Hypothalamus (tissue), 51 donors: ENCODE measurements at places on chromosomes 1 and 21.

DNA sequence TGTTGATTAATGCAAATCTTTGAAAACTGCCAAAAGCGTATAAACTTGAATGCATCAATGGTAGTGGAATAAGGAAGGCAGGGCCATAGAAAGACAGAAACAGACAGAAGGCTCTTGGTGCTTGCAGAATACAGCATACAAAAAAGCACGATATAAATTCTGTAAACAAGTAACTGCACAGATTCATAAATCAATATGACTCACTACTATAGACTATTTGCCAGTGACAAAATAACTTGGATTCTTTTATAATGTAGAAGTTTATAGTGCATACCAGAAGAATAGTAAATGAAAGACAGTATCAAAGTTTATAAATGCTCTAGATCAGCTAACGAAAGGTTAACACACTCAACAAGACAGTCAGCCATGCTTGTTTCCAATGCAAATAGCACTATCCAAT lies 349.6 kb downstream of the PTBP2 start:
- no peak for DNase-seq

- peak; percentile 38 for DNase-seq
Observed at GRCh38 chr1:68116643-68117235, 66.3 kb upstream of the DIRAS3 start.

DNA sequence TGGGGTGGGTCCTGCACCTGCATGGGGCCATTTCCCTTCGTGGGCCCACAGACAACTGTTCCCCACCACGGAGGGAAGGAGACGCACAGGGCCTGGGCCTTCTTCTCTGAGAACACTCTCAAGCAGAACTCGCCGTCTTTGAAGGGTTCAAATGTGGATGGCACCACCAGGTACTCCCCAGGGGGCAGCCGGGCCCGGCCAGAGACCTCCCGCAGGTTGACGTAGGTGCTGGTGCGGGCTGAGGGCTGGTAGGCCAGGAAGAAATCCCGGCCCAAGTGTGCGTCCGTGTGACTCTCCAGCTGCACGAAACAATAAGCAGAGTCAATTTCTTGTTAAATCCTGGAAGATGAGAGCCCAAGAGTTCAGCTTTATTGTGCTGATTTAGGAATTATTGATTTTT lies 56.4 kb downstream of the CAPN8 start:
- no peak for DNase-seq

GRCh38 chr1:93690921-93691789 lies 9.5 kb upstream of the BCAR3 start:
- DNase-seq = no peak

- no peak for DNase-seq
Observed at GRCh38 chr1:36222481-36223380, 1.5 kb upstream of the THRAP3 start.

DNA sequence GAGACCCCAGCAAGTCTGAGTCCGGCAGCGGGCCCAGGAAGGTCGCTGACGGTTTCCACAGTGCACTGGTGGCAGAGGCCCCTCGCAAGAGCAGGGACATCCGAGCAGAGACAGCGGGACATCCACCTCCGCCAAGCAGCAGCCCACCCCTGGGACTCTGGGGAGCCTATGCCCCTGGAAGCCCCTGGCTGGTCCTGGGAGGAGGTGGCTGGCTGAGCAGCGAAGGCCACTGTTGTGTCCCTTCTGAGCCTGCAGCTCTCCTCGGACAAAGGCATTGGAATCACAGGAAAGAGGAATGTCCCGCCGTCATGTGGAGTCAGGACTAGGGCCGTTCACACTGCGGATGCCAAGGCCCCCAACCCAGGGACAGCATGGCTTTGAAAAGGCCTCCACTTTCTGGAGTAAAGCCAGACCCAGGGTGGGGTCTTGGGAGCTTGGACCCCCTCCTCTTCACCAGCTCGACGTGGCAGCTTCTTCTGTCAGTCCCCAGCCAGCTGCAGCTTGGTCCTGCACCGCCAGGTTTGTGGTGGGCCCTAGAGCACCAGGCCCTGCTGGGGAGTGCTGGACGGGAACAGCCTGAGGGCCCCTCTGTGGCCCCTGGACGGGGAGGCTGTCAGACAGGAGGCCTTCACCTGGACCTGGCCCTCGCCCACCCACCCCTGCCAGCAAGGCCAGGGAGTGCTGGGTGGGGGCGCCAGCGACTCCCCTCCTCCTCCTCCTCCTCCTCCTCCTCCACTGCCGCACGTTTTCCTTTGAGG lies 1.4 kb downstream of the MEGF6 start:
- DNase-seq = no peak

DNA sequence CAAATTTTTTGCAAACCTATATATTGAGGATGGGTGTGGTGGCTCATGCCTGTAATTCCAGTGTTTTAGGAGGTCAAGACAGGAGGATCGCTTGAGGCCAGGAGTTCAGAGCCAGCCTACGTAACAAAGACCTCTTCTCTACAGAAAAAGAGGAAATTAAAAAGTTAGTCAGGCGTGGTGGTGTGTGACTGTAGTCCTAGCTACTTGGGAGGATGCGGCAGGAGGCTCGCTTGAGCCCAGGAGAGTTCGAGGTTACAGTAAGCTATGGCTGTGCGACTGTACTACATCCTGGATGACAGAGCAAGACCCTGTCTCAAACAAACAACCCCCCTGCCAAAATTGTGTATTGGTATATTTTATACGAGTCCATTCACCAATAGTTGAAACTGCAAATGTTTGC lies 589.7 kb downstream of the DPYD start:
- no peak for DNase-seq

DNA sequence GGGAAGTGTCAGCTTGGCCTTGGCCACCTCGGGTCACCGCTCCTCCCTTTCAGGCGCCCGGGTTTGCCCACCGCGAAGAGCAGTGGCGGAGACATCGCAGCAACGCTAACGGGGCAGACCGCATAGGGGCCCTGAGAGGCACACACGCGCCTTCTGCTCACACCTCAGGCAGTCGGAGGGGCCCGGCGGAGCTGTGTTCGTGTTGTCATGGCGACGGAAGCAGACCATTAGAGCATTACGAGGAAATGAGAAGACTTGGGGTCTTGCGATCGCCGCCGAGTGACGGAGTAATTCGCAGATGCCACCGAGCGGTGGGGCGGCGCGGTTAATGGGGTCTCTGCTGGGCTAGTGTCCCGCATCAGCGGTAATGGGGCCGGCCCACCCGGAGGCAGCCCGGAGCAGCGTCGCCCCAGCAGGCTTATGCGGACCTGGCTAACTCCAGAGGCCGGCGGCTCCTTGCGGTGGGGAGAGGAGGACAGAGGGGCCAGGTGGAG lies 144.1 kb downstream of the TNR start:
- no peak for DNase-seq

DNA sequence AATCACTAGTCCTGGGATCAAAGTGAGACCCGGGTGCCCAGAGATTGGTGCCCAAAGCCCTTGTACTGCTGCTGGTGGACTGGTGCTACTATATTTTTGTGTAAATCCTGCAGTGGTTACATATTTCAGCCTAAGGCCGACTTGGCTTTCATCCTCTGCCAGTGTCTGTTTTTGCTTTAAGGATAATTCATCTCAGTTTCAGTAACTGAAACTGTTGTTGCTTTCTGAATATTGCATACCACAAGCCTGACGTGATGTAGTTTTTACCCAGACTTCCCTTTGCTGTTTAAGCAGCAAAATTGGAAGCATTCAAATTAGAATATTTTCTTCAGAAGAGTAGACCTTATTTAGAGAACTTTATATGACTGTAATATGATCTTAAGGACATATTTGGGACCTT lies 341.8 kb downstream of the RYR2 start:
- DNase-seq = no peak

DNA sequence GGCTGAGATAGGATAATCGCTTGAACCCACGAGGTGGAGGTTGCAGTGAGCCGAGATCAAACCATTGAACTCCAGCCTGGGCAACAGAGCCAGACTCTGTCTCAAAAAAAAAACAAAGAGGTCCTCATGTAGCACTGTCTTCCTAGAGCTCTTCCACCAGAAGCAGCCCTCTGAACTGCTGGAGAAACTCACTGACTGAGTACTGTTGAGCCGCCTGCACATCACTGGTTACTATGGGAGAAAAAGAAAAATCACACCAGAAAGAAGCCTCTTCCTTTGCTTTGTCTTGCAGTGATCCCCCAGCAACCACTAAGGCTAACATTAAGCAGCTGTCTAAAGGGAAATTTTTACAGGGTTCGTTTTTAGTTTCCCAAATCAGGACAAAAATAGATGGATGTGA lies 112.9 kb upstream of the LYPLAL1 start:
- no peak for DNase-seq
